Esophagus muscularis mucosa (tissue), 4 donors: ENCODE measurements at places on chromosomes 1 and 21.

GRCh38 chr1:67708606-67709005 is 23.6 kb downstream of the GADD45A start:
- no peak overlapping the region for H3K4me3 ChIP-seq
- peaks cover 12% of the 10 kb centered on the region for H3K36me3 ChIP-seq
- no peaks in the 10 kb centered on the region for H3K27me3 ChIP-seq

DNA sequence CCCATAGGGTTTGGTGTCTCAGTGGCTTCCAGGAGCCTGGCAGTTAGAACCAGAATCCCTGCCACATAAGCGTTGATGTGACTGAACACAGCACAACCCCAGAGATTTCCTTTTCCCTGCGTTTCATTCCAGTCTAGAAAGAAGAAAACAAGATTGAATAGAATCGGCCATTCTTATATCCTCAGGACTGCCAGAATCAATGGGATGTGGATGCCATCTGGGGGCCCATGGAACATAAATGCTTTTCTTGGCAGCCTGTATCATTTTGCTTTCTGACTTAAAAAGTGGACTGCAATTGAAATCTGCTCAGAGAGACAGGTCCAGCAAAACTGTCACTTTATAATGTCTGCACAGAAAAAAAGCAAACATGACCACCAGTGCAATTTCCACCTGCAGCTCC is 80.3 kb downstream of the DISC1 start:
- H3K4me1 ChIP-seq = peaks cover 8% of the 10 kb centered on the region
- no peak overlapping the region for H3K4me3 ChIP-seq
- DNase-seq = no peak

DNA sequence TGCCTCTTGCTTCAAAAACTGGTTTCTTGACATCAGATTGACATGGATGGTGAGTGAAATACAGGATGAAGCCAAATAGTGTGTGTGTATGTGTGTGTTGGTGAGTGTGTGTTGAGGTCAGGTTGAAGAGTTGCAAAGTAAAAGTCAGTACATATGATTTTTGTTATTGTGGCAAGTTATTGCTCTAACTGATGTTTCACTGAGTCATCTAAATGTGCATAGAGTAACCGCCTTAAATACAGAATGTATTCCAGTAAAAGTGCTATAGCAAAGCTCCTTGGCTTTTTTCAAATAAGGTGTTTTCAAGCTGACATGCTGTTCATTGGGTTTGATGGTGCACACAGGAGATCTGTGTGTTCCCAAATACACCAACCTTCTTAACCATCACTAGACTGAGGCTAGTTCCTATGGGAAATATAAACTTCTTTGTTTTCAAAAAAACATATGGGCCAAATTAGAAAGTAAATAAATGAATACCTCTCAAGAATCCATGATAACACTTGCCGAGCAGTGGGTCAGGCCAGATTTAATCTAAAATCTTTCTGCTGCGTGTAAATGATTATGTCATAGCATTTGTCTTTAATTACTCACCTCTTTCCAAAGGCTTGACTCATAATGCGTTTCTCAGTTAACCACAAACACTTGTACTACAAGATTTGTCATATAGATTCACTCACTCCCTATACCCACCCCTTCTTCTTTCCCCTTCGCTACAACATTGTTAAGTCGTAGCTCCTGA is 151.1 kb downstream of the LYPLAL1 start:
- no peaks in the 10 kb centered on the region for H3K27me3 ChIP-seq
- no peaks in the 10 kb centered on the region for H3K4me1 ChIP-seq
- no peaks in the 10 kb centered on the region for H3K36me3 ChIP-seq
- H3K27ac ChIP-seq = no peak overlapping the region
- H3K4me3 ChIP-seq = no peak overlapping the region

DNA sequence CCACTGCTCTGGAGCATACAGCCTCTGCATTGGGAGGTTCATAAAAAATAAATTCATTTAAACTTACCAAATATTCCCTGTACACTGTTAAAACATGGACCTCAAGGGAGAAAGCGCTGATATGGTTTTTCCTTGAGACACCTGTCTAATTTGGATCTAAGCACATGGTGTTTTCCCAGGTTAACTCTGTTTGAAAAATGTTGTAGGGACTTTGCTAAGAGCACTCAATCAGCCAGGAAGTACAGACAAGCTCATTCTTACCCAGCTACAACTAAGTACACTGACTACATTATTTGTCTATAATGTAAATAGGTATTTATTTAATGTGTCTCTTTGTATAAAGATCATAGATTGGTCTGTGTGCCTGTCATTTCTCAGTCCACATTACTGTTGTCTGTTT is 61.8 kb upstream of the BCAR3 start:
- DNase-seq = no peak
- H3K27ac ChIP-seq = no peak overlapping the region
- H3K27me3 ChIP-seq = no peaks in the 10 kb centered on the region
- H3K4me3 ChIP-seq = no peak overlapping the region
- H3K4me1 ChIP-seq = peaks cover 4% of the 10 kb centered on the region
- no peaks in the 10 kb centered on the region for H3K36me3 ChIP-seq

- H3K4me1 ChIP-seq = no peaks in the 10 kb centered on the region
- DNase-seq = no peak
- H3K4me3 ChIP-seq = no peak overlapping the region
- no peak overlapping the region for H3K27ac ChIP-seq
- no peaks in the 10 kb centered on the region for H3K36me3 ChIP-seq
- H3K27me3 ChIP-seq = no peaks in the 10 kb centered on the region
These were observed 90.2 kb upstream of the CSF3R start for GRCh38 chr1:36572906-36573305.

GRCh38 chr1:208101661-208102431 is 142.3 kb downstream of the PLXNA2 start:
- H3K4me1 ChIP-seq = peaks cover 14% of the 10 kb centered on the region
- no peak overlapping the region for H3K4me3 ChIP-seq
- H3K27me3 ChIP-seq = no peaks in the 10 kb centered on the region
- H3K27ac ChIP-seq = no peak overlapping the region
- H3K36me3 ChIP-seq = peaks cover 29% of the 10 kb centered on the region
- DNase-seq = no peak

DNA sequence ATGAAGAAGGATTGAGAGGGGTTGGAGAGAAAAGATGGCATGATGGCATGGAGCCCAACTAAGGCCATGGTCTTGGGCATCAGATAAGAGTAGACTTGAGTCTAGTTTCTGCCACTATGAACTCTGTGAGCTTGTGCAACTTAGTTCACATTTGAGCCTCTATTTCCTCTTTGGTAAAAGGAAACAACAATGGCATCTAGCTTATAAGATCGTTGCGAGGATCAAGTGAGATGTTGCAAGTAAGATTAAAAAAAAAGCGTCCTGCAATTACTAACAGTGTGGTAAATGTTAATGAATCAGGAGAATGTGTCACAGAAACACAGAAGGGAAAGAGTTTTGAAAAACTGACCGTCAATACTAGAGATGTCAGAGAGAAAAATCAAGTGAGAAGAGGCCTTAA is 202.9 kb upstream of the FGGY start:
- H3K36me3 ChIP-seq = no peaks in the 10 kb centered on the region
- H3K4me3 ChIP-seq = no peak overlapping the region
- H3K27me3 ChIP-seq = no peaks in the 10 kb centered on the region
- no peaks in the 10 kb centered on the region for H3K4me1 ChIP-seq
- no peak overlapping the region for H3K27ac ChIP-seq

DNA sequence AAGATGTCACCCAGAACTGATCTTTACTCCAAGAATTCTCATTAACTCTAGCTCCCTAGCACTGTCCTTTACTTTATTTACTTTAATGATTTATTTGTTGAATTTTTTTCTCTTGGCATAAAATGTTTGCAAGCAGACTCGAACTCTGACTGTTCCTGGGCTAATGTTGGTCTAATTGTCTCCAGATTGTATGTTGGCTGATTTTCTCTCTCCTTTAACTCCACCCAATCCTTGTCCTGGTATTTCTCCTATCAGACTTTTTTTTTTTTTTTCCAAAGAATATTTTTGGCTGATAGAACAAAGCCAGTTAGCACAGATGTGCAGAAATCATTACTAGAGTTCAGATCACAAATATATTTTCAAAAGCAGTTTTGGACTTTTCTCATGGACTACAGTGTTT is 82.6 kb downstream of the ATF6 start:
- H3K36me3 ChIP-seq = peaks cover 5% of the 10 kb centered on the region
- peaks cover 7% of the 10 kb centered on the region for H3K4me1 ChIP-seq
- DNase-seq = no peak
- H3K27me3 ChIP-seq = no peaks in the 10 kb centered on the region

GRCh38 chr1:178931858-178932551 is 61.1 kb upstream of the ANGPTL1 start:
- DNase-seq = peak; percentile 97
- peaks cover 95% of the 10 kb centered on the region for H3K4me1 ChIP-seq
- H3K36me3 ChIP-seq = no peaks in the 10 kb centered on the region

DNA sequence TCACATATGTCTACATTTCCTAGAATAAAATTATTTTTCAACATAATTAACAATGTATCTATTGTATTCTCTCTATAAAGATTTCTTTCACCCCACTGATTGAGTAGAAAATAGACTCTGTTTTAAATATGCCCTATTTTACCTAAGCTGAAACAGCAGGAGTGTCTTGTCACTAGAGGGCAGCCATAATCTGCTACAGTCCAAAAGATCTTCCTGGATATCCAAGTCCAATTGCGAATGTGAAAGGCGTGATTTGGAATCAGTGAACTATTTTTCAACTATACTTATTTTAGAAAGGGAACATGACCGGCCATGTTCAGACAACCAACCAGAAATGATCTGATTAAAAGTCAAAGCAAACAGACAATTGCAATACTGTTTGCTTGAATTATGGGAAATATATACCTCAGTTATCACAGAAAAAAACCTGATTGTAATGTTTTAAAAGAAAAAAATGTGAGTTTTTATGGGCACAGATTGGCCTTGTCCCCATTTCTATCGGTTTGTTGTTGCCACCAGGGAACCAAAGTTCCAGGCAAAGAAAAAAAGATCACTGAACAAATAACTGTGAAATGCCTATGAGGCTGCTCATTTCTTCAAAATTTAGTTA is 1211.0 kb upstream of the ADGRL4 start:
- no peak overlapping the region for H3K27ac ChIP-seq
- no peaks in the 10 kb centered on the region for H3K27me3 ChIP-seq
- H3K4me1 ChIP-seq = peaks cover 9% of the 10 kb centered on the region
- H3K4me3 ChIP-seq = no peak overlapping the region
- no peak for DNase-seq

DNA sequence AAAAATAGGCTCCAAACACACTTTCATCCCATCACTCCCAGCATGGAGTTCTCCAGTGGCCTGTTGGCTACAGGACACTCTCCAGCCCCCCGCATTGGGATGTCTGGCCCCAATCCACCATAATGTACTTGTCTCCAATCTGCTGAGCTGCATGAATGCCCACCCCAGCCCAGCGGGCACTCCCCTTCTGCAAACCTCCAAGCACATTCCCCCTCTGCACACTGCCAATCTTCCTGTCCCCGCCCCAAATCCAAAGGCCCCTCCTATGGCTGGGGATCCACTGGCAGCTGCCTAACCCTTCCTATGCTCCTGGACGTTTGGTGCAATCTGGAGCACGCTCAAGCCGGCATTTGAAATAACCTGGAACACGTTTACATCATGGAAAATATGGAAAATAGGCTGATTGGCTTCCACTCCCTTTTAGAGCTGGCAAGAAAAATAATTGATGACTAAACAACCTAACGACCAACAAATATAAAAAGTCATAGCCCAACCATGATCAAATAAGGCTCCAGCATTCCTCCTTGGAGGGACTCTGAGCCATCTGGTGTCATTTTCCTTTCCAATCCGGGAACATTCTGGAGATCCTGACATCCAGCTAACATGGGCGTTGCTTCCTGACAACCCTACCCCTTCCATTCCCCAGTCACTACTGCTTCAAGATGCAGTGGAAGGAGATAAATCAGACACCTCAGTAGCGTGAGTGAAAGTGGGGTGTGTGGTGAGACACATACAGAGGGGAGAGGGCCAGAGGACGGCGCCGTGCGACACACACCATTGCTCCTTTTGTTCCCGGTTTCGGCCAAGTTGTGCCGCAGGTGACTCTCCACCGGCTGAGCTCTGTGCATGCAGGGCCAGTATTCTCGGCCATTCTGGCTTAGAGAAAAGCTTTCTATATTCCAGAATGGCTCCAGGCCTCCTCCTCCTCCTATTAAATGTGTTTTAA is 41.6 kb downstream of the PDE9A start:
- no peak for DNase-seq
- H3K27ac ChIP-seq = no peak overlapping the region
- H3K4me3 ChIP-seq = no peak overlapping the region
- H3K36me3 ChIP-seq = no peaks in the 10 kb centered on the region

GRCh38 chr1:26017606-26018005 is 4.0 kb upstream of the EXTL1 start:
- no peak overlapping the region for H3K4me3 ChIP-seq
- peaks cover 41% of the 10 kb centered on the region for H3K4me1 ChIP-seq
- no peak for DNase-seq
- no peak overlapping the region for H3K27ac ChIP-seq
- no peaks in the 10 kb centered on the region for H3K36me3 ChIP-seq

GRCh38 chr1:2203671-2204414 is 9.3 kb upstream of the FAAP20 start:
- H3K4me3 ChIP-seq = peak overlapping the region; percentile 61
- H3K4me1 ChIP-seq = peaks cover 60% of the 10 kb centered on the region
- H3K27ac ChIP-seq = peak overlapping the region; percentile 85
- no peaks in the 10 kb centered on the region for H3K27me3 ChIP-seq
- no peaks in the 10 kb centered on the region for H3K36me3 ChIP-seq

- no peak overlapping the region for H3K4me3 ChIP-seq
- H3K4me1 ChIP-seq = peaks cover 26% of the 10 kb centered on the region
- H3K36me3 ChIP-seq = peaks cover 99% of the 10 kb centered on the region
- H3K27me3 ChIP-seq = no peaks in the 10 kb centered on the region
These were observed 61.5 kb downstream of the HSPG2 start for GRCh38 chr1:21875621-21876063.

DNA sequence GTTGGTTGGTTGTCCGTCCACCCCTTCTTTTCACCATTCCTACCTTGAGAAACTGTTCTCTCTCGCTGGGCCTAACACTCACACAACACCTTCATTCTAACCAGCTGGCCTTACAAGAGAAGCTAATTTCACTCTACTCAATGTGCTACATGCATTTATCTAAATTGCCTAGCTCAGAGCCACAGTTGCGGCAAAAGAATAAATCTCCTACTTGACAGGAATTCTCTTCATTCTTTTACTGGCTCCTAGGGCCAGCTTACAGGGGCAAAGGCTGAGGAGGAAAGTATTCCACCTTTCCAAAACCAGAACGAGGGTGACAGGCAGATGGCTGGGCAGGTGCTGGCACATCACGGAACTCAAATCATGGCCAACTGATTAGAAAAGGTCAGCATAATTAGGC is 6.5 kb downstream of the F3 start:
- no peak overlapping the region for H3K4me3 ChIP-seq
- H3K27ac ChIP-seq = no peak overlapping the region
